ENCODE measurements at places on chromosomes 5 and 9.

GRCh38 chr5:94784536-94785505 is 166.4 kb downstream of the SLF1 start:
- DNase-seq, result no peak

DNA sequence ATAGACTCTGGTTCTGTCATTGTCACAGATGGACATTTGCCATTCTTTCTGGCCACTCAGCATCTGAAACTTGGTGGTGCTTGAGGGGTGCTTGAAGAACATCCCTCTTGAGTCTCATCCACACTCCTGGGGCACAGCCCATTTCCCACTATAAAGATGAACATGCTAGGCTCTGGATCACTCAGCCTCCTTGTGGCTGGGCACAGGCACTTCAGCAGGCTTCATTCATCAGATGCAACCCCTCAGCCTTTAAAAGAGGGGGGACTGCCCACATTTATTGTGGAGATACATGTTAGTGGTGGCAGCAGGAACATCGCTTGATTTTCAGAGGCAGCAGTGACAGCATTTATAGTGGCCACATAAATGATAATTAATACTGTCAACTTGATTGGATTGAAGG is 124.7 kb upstream of the NIPBL start:
- DNase-seq, result no peak

- no peak for DNase-seq
Observed at GRCh38 chr9:120412425-120412951, 167.5 kb downstream of the CDK5RAP2 start.

- DNase-seq, result no peak
Observed at GRCh38 chr9:91043056-91043810, 241.6 kb downstream of the SYK start.

DNA sequence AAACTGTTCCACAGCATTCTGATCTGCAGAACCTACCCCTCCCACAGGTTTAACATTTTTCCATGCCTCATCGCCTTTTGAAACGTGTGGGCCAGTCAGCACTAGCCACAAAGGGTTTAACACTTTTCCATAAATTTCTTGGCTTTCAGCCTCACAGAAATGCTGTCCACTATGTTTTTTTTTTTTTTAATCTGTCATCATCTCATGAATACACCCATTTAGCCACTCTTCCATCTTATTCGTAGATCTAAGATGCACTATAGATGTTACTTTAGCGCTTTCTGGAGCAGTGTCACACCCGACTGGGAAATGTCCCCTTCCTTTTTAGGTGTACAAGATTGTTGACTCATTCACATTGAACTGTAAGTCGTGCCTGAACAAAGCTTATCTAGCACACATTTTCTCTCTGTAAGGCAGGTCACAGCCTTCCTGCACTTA is 62.3 kb downstream of the GCNT1 start:
- peak; percentile 6 for DNase-seq

DNA sequence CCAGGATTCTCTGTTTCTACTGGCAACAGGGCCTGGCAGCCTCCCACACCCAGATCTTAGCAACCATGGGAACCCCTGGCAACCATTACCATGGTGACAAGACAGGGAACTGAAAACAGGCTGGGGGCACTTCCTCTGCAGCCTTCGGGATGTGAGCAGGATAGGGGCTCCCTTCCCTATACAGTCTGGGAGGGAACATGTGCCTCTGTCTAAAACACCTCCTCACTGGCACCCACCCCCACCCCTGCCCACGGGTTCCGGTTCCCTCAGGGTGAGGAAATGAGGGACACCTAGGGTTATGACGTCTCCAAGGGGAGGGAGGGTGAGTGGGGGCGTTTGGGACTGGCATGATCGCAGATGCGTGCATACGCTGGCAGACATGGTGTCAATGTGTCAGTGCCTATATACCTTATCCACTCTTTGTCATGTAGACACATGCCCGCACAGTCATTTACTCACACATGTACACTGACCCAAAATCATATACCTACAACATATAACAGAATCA is 3.0 kb upstream of the DNAJB5 start:
- no peak for DNase-seq

DNA sequence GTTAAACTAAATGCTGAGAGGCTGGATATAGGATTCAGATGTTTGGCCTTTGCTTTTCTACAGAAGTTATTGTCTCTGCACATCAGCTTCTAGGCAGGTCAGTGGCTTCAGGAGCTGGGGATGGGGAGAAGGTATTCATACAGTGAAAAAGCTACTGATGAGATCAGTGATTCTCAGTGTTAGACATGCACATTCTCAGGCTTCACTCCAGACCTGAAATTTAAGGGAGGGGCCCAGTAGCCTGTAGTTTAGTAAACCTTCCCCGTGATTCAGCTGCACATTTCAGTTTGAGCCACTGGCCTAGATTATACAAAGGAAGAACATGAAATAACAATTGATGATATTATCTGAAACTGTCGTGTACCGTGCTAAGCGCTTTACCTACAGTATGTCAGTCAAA is 127.2 kb downstream of the ARHGAP26 start:
- DNase-seq, result no peak

DNA sequence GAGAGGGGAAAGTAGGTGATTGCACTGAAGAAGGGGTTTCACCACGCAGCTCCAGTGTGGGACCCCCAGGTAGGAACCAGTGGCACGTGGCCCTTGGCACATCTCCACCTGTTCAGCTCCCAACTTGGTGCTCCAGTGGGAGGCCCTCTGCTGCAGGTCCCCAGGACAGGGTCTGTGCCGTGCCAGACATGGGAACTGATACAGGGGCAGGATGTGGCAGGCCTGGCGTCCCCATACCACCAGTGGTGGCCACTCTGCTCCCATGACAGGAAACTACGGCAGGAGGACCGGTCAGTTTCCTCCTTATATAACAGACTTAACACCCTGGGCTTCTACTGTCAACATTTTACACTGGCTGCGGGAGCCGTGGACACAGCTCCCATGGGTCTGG is 67.3 kb downstream of the PSMB7 start:
- DNase-seq, result no peak

DNA sequence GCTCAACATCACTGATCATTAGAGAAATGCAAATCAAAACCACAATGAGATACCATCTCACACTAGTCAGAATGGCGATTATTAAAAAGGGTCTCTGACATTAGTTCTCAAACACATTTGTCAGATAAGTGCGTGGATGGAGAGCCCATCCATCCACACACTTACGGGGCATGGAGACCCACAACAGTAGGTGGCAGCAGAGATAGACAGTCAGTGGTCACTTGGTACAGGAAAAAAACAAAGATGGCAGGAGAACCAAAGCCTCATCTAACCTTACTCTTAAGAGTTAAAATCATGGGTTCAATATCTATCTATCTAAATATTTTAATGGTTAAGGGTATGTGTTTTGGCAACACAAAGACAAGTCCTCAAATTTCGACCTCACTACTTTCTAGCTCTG is 1378.7 kb upstream of the C9orf72 start:
- no peak for DNase-seq

GRCh38 chr9:79567671-79568098 is 4.1 kb upstream of the TLE4 start:
- no peak for DNase-seq

- DNase-seq, result no peak
Observed at GRCh38 chr5:501105-501830, 23.0 kb downstream of the SLC9A3 start.

GRCh38 chr5:96172436-96172835 is 210.8 kb upstream of the ELL2 start:
- no peak for DNase-seq

DNA sequence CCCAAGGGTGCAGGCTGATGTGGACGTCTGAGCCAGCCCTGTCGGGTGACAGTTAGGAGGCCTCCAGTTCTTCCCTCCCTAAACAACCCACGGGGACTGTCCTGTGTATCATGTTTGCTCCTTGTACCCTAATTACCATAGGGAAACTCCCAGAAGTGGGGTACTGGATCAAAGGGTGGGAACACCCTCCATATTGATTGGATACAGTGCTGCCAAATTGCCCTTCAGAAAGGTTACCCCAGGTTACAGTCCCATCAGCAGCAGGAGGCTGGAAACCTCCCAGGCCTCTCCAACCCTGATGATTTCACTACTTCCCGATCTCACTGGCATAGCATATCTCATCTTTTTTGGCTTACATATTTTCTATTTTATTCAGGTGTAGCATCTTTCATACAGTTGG is 22.0 kb downstream of the UBE2QL1 start:
- no peak for DNase-seq

DNA sequence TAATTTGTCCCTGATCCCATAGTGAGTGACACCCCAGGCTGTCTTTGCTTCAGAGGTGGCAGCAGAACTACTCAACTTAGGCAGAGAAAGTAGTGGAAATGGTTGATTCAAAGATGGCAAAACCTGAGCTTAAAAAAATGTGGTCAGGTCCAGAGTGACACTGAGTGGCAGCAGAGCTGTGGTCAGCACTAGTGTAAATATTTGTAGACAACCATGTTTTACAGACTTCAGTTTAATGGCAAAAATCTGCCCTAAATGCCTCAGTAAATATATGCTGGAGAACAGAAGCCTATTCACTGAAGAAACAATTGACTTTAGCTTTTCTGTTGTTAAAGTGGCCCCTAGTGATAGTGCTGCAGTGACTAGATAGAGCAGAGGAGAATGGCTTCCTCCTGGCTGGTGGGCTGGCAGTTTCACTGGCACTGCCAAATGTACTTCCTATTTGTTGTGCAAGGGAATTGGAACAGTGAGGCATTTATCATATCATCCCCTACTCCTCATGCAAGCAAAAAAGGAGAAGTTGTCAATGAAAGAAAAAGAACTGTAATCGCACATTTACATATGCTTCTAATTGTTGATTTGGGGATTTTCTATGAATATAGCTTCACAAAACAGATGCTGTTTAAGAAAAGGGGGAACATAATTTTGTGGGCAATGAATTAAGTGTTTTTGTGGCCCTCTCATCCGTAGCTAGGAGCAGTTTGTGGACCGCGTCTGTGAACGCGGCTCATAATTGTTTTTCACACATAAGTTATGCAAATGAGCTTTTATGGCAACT is 12.0 kb downstream of the PBX3 start:
- no peak for DNase-seq

DNA sequence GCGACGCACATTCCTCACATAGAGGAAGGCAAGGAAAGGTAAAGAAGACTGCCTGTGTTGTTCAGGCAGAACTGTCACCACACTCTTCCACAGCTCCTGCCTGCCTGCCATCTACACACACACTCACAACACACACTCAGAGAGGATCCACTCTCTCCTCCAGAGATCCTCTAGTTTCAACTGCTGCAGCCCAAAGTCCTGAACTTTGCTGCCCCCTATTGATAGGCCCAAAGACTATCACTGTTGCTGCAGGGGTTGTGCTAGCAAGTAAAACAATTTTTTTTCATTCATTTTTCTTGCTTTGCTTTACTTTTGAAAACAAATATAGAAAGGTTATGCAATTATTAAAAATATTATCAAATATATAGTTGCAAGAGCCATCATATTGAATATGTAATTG is 5.9 kb upstream of the CFAP90 start:
- DNase-seq, result no peak

GRCh38 chr9:81530310-81530810 is 159.0 kb downstream of the TLE1 start:
- DNase-seq, result no peak

DNA sequence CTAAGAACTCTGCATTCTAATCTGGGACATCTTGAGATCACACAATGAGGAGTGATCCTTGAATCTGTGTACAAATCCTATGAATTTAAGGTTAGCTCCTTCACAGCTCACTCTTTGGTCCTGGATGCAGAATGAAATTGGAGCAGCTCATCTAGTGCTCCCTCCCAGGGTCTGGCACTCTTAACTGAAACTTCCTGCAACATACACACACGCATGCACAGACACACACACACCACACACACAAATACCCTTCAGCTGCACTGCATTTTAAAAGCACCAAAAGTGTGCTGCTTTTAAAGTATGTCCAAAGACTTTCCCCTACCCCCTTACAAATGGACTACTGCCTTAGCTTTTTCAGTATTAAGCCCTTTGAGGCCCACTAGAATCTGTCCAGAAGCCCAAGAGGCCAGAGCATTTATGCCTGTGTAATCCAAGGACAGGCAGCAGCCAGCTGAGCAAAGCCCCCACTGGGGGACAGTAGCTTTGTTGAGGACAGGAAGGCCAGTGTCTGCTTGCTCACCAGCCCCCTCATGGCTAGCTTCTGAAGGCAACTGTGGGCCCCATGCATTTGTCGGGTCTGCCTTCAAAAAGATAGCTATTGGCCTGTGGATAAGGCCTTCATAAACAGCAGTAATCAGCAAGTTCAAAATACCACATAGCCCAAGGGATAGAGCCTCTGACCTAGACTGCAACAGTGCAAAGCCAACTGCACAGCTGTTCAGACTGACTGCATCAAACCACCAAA is 43.6 kb downstream of the CDO1 start:
- DNase-seq, result no peak

DNA sequence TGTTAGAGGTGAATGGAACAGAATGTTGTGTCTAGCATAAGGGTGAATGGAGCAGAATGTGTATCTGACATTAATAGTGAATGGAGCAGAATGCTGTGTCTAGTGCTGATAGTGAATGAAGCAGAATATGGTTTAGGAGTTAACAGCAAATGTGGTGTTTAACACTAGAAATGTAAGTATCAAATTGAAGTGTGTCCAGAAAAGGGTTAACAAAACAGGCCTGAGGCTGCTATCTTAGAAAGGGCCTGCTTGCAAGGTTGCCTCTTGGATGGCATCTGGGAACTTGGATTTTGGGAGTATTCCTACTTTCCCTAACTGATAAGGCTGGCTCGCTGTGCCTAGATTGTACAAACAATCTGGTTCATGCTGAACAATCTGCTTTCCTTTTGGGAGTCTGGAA is 76.1 kb downstream of the G3BP1 start:
- no peak for DNase-seq

DNA sequence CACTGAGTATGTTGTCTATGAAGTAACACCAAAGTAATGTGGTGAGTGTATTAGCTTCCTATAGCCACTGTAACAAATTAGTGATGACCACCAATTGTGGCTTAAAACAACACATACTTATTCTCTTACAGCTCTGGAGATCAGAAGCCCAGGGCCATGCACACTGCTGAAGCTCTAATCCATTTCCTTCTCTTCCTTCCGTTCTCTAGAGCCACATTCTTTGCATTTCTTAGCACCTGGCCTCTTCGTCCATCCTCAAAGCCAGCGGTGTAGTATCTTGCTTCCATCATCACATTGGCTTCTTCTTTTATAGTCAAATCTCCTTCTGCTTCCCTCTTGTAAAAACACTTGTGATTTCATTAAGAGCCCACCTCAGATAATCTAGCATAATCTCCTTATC is 230.3 kb upstream of the RFX3 start:
- DNase-seq, result no peak

- DNase-seq, result no peak
Observed at GRCh38 chr5:172680921-172681320, 39.9 kb downstream of the NEURL1B start.

DNA sequence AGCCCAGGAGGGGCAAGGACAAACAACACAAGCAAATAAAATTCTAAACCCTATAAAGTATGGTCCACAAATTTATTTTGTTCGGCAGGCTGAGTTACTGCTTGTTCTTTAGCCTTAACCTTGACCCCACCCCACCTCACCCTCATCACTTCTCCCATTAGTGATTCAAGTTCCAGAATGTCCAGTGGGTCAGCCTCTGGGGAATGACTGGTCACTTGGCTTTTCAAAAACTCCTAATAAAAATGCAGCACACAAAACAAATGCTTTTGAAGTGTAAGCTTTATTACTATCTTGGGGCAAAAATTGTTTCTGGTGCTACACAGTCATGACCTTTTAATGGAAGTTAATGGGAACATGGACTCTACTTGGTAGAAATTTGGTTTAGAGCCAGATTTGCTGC is 142.1 kb downstream of the MPDZ start:
- no peak for DNase-seq

GRCh38 chr9:119179701-119180100 is 189.5 kb downstream of the BRINP1 start:
- no peak for DNase-seq

- DNase-seq, result no peak
Observed at GRCh38 chr9:2987679-2988078, 143.8 kb upstream of the PUM3 start.

All from epithelial cell of prostate (primary cell).